Stimulated activated CD8-positive, alpha-beta memory T cell treated with anti-CD3 and anti-CD28 coated beads, Interleukin-7, amount 100 ng/mL, for 1 hour (primary cell): ENCODE measurements at places on chromosomes 4 and X.

DNA sequence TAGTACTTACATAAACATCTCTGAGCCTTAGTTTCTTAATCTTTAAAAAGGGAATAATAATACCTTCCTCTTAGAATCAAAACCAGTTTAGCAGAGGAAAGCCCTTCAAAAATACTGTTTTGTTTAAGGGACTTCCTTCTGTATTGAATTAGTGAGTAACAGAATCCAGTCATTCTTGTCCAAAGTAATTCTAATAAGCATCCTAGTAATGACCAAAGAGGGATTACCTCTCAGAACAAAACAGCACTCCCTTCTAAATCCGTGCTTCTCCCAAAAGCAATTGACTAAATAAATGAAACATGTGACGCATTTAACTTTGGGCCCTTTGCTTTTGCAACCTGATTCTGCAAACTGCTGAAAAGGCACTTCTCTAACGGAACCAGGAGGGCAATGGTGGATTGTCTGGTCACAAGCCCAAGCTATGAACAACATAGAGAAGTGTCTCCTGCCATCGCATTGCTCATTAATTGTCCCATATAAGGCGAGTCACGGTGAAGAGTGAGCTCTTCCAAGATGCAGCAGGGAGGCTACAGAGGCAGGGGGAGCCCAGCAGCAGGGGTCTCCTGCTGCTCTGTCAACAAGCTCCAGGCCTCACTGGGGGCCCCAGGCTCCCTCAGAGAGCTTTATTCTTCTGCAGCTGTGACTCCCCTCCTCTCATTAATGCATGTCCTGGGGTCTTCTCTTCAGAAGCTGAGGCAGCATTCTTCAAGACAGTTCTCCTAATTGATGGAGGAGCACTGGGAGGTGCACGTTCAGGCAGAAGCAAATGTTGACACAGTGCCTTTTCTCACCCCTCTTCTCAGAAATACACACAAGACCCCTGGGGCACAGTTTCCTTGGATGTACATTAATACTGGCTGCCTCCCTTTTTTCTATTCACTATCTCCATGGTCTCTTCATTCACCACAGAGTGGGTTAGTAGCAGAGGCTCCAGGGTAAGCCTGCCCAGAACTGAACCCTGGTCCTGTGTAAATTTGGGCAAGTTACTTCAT lies 419.6 kb upstream of the RASGEF1B start:
- DNase-seq = no peak

DNA sequence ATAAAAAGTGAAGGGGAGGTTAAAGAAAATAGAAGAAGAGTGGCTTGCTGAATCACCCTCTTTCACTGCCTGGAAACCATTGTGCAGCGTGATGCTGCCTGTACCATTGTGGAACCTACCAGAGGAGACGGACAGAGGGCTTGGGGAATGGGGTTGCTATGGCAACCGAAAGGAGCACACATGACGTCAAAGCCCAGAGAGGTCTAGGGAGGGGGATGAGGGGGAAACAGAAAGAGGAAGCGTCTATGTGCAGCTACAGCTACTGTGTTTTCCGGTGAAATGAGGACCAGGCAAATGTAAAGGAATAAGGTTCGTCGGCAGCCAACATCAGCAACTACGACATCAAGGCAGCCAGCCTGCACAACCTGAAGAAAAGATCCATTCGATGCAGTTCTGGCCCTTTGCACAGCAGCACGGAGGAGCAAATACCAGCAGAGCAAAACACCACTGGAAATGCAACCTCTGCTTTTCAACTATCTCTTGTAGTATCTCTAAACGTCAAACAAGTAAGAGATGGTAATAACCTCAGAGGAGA lies at the start of gene MAPK10:
TSS of gene MAPK10 (minus strand) at position 110 of the 535 bp plus-strand sequence.
- DNase-seq = no peak

DNA sequence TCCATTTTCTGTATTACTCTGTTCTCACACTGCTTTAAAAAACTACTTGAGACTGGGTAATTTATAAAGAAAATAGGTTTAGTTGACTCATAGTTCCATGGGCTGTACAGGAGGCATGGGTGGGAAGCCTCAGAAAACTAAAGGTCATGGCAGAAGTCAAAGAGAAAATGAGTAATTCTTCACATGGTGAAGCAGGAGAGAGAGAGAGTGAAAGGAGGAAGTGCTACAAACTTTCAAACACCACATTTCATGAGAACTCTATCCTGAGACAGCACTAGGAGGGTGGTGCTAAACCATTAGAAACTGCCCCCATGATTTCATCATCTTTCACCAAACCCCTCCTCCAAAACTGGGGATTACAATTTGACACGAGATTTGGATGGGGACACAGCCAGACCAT lies 108.0 kb upstream of the PBDC1 start:
- DNase-seq = no peak

- DNase-seq = no peak
These were observed 54.5 kb downstream of the TENM3 start for GRCh38 chr4:182297659-182298058.

DNA sequence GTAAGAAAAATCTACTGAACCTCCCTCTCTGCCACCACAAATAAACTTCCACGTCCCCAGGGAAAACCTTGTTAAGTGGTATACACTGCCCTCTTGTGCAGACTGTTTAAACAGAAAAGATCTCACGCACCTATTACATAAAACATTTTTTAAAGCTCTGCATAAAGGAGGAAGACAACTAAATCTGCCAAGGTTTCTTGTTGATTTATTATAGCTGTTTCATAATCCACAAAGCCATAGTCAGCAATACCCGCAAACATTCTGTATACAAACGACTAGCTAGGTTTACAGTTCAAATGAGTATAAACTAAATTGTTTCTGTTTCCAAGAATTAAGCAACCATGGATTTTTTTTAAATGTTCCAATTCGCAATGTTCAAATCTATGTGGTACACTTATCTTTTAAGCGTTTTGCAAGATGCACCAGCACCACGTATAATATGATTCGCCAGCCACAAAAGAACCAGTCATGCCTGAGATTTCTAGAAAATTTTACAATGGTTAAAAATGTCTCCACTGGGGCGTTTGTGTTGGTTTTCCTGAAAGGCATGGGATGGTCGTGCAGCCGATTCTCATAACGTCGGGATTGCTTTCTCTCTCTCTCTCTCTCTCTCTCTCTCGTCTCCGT lies 164.6 kb downstream of the PRKX start:
- no peak for DNase-seq

GRCh38 chrX:7147413-7147977 lies at the start of gene STS:
STS (plus strand) TSS chrX:7147712; CDS start chrX:7253200, 105,488 bp downstream.
- no peak for DNase-seq
